ENCODE measurements at places on chromosomes 16 and 17.

- H3K27ac ChIP-seq: no peak overlapping the region
- DNase-seq: no peak
- H3K4me1 ChIP-seq: peaks cover 16% of the 10 kb centered on the region
- H3K4me3 ChIP-seq: no peak overlapping the region
- H3K27me3 ChIP-seq: peaks cover 4% of the 10 kb centered on the region
- no peaks in the 10 kb centered on the region for H3K36me3 ChIP-seq
Observed at GRCh38 chr16:88548985-88549384, 21.2 kb upstream of the ZC3H18 start.

GRCh38 chr17:43808076-43808475 lies 24.9 kb downstream of the MPP3 start:
- H3K27me3 ChIP-seq: peaks cover 22% of the 10 kb centered on the region
- no peaks in the 10 kb centered on the region for H3K4me1 ChIP-seq
- no peaks in the 10 kb centered on the region for H3K36me3 ChIP-seq
- DNase-seq: no peak

GRCh38 chr17:69220098-69220497 lies 8.5 kb downstream of the ABCA10 start:
- H3K27ac ChIP-seq: no peak overlapping the region
- H3K27me3 ChIP-seq: no peaks in the 10 kb centered on the region
- peaks cover 4% of the 10 kb centered on the region for H3K36me3 ChIP-seq
- no peak overlapping the region for H3K4me3 ChIP-seq
- no peak for DNase-seq
- H3K4me1 ChIP-seq: peaks cover 8% of the 10 kb centered on the region

GRCh38 chr16:16139061-16139460 lies 84.2 kb downstream of the ABCC6 start:
- H3K27me3 ChIP-seq: no peaks in the 10 kb centered on the region
- H3K36me3 ChIP-seq: peaks cover 58% of the 10 kb centered on the region
- H3K4me1 ChIP-seq: no peaks in the 10 kb centered on the region

GRCh38 chr17:57125406-57125805 lies 40.4 kb downstream of the AKAP1 start:
- H3K27me3 ChIP-seq: no peaks in the 10 kb centered on the region
- no peak overlapping the region for H3K4me3 ChIP-seq
- peaks cover 7% of the 10 kb centered on the region for H3K36me3 ChIP-seq
- H3K27ac ChIP-seq: no peak overlapping the region
- no peak for DNase-seq

GRCh38 chr17:57045868-57046704 lies 39.0 kb upstream of the AKAP1 start:
- H3K27ac ChIP-seq: peak overlapping the region; percentile 22
- DNase-seq: peak; percentile 48
- H3K36me3 ChIP-seq: no peaks in the 10 kb centered on the region
- H3K4me3 ChIP-seq: peak overlapping the region; percentile 64
- peaks cover 14% of the 10 kb centered on the region for H3K4me1 ChIP-seq
- peaks cover 55% of the 10 kb centered on the region for H3K27me3 ChIP-seq
